ENCODE measurements at places on chromosomes 2 and 18. TPM values are rescaled to one million over a fixed set of nuclear protein-coding genes. Genes with fewer than 3 reads are reported as not detected.

GRCh38 chr18:77529492-77530176, 280.0 kb downstream of the GALR1 start:
- DNase-seq: no peak

DNA sequence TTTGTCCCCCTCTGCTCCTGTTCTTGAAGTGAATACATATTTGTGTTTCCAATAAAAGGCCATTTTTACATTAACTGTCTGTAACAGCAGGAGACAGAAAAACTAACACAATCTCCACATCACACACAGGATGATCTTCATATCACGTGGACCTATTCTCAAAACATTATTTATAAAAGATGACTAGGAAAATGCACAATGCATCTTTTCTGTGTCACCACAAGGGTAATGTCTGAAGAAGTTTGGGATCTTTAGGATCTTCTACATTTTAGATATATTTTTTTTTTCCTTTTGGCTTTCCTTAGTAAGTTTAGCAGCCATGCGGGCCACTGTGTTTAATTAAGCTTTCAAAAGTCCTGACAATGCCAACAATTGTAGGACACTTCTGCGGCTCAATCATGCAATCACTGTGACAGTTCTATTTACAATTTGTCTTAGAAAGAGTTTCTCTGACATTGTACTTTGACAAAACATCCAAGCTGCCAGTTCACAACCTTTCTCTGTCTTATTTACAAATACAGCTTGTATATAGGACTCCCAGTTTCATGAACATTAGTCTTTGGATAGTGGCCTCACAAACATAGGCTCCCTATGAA, 12.3 kb downstream of the BCL11A start:
- no peak for DNase-seq

DNA sequence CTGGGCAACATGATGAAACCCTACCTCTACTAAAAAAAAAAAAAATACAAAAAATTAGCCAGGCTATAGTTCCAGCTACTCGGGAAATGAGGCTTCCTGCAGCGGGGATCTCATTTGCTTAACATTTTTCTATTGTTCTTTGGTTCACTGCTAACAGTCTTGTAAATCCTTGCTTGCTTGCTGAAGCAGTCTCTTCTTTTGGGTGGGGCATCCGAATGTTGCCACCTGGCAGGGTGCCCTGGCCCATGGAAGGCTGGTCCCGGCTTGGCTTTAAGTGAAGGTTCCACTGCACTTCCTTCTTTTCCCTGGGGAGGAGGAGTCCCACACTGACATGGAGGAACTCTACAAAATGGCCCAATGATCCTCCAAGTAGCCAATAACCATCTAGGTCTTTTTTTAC, 6.0 kb upstream of the ANKRD29 start:
- DNase-seq: no peak

DNA sequence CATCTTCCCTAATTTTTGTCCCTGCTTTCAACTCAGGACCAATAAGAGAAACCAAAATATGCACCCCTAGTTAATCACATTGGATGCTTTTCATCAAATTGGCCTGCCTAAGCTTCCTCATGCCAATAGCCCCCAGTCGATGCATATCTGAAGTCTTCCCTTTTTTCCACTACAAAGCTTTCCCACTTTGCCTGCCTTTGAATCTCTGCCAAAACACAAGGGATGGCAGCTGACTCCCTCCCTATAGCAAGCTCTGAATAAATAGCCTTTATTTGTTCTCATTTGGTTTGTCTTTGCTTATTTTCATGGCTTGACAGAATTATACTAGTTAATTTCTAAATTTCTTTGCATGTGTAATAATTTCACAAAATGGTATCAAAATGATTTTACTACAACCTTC, 621.2 kb downstream of the MBD2 start:
- no peak for DNase-seq

- DNase-seq: no peak
Observed at GRCh38 chr2:29796446-29796845, 124.9 kb downstream of the ALK start.

DNA sequence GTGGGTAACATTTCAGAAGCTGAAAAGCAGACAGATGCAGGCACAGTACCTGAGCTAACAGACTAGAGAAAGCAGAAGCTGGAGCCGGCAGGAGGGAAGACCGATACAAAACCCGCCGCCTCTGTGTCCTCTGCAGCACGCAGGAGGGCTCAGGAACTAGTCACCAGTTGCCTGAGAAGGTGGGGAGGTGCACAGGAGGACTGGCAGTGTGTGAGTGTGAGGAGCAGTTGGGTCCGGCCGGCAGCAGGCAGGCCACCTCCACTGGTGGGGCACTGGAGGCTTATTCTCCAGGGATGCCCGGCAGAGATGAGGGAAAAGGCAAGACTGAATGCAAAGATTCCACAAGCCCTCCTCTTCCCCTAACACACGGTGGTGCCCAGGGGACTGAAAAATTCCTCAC, 18.2 kb downstream of the ERCC3 start:
- DNase-seq: no peak

DNA sequence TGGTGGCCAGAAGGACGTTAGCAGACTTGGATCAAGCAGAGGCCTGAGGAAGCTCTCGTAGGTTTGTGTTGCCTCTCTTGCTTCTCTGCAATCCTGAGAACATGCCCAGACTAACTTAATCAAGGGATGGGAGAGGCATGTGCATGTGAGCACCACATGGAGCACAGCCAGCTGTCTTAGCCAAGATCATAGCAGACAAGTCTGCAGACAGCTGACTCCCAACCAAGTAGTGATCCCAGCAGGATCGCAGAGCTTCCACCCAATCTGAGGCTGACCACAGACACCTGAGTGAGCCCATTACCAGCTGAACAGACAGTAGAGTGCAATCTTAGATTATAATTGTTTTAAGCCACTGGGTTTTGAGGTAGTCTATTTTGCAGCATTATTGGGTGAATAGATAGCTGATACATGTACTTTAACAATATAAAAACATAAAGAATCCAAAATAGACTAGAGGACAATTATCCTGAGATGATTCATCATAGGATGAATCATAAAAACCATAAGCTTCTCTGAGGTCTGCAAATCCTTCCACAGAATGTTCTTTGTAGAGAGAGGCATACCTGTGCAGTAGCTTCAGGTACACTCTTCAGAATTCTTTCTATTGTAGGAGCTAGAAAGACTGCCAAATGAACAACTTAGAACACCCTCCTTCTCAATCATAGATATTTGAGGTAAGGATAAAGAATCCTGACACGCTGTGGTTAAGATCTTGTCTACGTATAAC, 25.2 kb upstream of the FAM110C start:
- DNase-seq: no peak

DNA sequence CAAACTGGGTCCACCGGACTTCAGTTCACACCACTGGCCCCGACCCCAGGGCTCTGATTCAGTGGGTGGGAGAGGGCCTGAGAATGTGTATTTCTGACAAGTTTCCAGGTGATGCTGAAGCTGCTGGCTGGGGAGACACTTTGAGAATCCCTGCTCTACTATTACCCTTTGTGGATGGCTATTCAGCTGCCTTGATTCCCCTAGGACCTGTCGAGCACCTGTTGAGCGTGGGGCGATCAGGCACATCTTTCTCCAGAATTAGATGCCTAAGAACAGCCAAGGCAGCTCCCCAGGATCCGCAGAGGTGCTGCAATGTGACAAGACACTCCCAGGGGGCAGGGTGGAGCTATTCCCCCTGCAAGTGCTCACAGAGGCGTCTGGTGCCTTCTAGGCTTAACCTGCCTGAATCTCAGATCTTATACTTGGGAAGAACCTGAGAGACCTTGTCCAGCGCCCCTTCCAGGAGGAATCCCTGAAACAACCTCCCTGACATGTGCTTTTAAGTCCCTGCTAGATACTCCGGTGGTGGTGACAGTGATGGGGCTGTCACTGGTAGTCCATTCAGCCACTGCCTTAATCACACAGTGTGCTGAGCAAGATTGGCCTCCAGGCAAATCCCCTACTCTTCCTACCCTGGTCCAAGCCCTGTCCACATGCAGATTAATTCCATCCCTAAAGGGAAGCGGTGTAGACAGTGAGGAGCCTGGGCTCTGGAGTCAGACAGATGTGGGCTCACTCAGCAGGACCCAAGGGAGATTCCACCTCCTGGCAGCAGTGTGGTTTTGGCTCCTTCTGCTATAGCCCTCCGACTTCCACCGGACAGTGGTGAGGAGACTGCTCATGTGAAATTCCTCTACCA, 43.4 kb upstream of the OTOF start:
- DNase-seq: no peak

GRCh38 chr2:85843543-85843942, 45.2 kb downstream of the ST3GAL5 start:
- DNase-seq: no peak

DNA sequence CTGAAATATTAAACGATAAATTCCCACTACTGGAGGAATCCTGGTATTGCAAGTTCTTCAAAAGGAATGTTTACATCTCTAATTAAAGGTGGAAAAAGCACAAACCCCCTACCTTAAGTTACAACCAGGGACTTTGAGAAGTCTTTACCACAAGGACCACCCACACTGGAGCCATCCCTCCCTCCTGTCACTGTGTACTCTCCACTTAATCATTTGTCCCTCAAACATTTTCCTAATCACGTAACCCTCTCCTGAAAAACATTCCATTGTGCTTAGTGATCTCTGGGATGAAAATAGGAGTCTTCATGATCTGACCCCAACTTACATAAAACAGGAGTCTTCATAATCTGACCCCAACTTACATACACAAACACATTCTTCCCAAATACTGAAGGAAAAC, 85.7 kb downstream of the SUCLG1 start:
- no peak for DNase-seq

DNA sequence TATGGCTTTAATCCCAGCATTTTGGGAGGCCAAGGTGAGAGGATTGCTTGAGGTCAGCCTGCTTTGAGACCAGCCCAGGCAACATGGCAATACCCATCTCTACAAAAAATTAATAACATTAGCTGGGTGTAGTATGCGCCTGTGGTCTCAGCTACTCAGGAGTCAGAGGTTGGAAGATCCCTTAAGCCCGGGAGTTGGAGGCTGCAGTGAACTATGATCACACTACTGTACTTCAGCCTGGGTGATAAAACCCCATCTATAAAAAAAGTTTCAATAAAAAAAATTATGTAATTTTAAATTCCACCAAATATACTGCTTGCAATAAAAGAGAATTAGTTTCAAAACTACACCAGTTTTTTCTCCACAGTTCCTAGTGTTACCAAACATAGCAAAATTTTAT, 23.3 kb upstream of the CACNB4 start:
- peak; percentile 24 for DNase-seq

DNA sequence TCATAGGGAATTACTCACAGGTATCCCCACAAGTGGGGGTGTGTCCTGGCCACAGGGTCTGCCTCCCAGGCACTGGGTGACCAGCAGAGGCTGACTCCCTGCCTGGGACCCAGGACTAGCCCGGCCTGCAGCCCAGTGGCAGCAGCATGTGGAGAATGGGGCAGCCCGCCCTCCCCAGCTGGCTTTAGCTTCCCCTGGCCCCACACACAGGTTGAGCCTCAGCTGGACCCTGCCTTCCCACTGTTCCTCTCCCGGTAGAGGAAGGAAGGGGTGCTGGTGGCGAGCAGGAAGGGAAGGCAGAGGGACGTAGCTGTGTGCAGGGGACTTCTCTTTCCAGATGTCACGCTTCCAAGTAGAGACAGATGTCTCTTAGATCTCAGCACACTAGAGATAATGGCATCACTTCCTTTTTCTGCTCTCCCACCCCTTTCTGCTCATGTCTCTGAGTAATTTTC, 51.4 kb downstream of the EMILIN2 start:
- DNase-seq: no peak

- DNase-seq: no peak
Observed at GRCh38 chr18:57575542-57575941, 11.0 kb downstream of the FECH start.

- no peak for DNase-seq
Observed at GRCh38 chr2:15084826-15085489, 452.4 kb downstream of the LRATD1 start.

DNA sequence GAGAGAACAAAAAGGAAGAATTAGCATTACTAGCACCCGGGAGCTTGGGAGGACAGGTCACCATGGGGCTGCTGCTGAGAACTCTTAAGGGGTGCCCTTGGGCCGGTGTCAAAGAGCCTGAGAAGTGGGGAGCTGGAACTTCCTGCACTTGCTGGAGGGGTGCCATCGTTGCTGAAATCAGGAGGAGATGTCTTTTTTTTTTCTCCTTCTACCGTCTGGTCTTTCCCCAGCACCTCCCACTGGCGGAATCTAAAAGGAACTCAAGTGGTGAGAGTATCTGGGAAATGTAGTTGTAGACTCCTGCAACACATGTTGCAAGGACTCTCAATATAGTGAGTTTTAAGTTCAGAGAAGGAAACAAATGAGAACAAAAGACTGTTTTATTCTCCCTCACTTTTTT, 6.1 kb upstream of the AMMECR1L start:
- no peak for DNase-seq

DNA sequence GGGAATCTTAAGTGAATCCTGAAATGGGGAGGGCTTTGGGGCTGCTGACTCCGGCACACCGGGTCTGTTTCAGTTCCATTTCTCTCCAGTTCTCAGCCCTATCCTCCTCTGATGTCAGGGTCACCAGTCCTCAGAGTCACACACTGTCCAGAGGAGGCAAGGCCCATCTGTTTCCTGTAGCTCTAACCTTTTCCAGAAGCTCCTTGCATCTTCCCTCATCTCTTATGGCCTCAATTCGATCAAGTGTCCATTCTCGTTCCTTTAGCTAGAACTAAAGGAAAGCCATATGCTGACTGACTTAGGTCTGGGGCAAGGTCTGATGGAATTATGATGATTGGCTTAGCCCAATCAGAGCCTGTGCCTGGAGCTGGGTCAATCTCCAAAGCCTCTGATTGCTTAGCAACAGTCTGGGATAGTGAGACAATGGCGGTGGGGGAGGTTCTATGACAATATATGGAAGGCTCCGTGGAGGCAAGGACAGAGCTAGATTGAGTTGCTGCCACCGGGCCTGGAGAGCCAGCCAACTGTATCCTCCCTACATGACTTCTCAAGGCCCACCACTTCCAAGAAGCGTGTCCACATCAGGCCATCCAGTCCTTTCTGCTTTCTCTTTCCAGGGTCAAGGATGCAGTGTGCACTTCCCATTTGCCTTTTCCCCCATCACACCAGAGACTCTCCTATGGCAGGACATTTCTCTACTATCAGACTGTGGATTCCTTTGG, 5.2 kb downstream of the ANKRD53 start:
- DNase-seq: no peak

DNA sequence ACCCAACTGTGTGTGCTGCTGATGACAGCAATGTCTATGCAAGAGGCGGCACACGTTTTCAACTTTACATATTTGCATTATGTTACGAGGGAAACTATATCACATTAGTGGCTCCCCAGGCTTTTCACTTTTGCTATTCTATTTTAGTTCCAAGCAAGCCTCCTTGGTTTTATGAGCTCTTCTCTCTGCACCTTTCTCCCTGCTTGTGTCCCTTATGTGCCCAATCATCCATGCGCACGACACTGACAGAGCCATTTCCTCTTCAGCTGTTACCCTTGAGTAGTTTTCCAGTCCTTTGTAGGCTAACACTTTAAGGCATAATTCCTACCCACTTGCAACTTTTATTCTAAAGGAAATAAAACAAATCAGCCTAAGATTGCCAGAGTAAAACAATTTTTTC, 154.3 kb downstream of the TCF4 start:
- DNase-seq: no peak

Gene SLC4A3
- 1.7 TPM for total RNA-seq

Gene PDE1A
- total RNA-seq: 6.5 TPM

Gene KIAA2012
- 1.7 TPM for total RNA-seq

Gene TDRD15
- 5.3 TPM for total RNA-seq

Gene SALL3
- 0.96 TPM for total RNA-seq

Gene DNER
- total RNA-seq: 4.1 TPM

Gene RRM2
- 4.3 TPM for total RNA-seq

Gene KLHL30
- 5.1 TPM for total RNA-seq

Gene IL1F10
- 0.72 TPM for total RNA-seq

Gene CYRIA
- total RNA-seq: 7.2 TPM

Gene SLC14A1
- total RNA-seq: 15.2 TPM

Gene ITGB6
- total RNA-seq: 19.0 TPM

Gene FSHR
- total RNA-seq: not detected

Data from umbilical cord (tissue), 2 donors.